Aorta (tissue), 5 donors: ENCODE measurements at places on chromosomes 6 and 20. TPM values are rescaled to one million over a fixed set of nuclear protein-coding genes. Genes with fewer than 3 reads are reported as not detected.

Gene VPS52
- total RNA-seq, result 32.1 TPM

Gene ABRACL
- total RNA-seq, result 16.4 TPM

DNA sequence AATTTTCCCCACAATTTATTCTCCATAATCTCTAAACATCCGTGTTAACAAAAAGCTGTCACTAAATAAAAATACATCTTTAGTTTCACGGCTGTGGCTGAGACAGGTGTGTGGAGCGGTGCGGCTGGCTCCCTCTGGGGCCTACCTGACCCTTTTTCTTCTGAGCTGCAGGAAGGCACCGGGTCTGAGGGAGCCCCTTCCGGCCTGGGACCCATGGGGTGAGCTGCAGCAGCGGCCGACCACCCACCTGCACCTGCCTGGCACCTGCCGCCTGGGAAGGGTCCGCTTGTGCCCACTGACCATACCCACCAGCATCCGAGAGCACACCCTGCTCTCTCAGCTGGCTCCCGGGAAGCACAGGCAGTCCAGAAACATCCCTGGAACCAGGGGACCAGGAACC, 41.5 kb upstream of the FNDC1 start:
- DNase-seq, result no peak

Gene TRDN
- 0.23 TPM for total RNA-seq
